Activated T-helper 1 cell treated with anti-CD3 and anti-CD28 coated beads, Interleukin-12 subunit alpha, Interleukin-12 subunit beta, Interleukin-2, Interleukin-4 antibody, amounts not matched to agents 30 ng/mL and 10 ng/mL and 1 ng/mL, durations not matched to agents 14 hours and 24 hours and 36 hours (primary cell): ENCODE measurements at places on chromosomes 1 and 21. TPM values are rescaled to one million over a fixed set of nuclear protein-coding genes. Genes with fewer than 3 reads are reported as not detected.

ADAMTS5 gene
- total RNA-seq: not detected in 2 replicates

TRIM58 gene
- total RNA-seq: 0.32 and 0.36 TPM in 2 replicates

DNA sequence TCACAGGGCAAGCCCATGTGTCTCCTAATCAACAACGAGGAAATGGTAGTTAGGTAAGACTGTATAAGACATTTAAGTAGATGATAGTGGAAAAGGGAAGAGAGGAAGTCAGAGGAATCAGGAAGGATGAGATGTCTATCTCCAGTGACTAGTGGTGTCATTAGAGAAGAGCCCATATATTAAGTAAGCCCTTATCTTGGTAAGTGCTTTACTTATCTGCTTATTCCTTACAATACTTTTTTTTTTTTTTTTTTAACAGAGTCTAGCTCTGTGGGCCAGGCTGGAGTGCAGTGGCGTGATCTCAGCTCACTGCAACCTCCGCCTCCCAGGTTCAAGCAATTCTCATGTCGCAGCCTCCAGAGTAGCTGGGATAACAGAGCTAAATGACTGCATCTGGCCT is 29.5 kb downstream of the RNF11 start:
- no peaks in the 10 kb centered on the region for H3K27me3 ChIP-seq
- no peak for DNase-seq
- peaks cover 41% of the 10 kb centered on the region for H3K4me1 ChIP-seq
- peaks cover 19% of the 10 kb centered on the region for H3K36me3 ChIP-seq
- no peak overlapping the region for H3K4me3 ChIP-seq

DNA sequence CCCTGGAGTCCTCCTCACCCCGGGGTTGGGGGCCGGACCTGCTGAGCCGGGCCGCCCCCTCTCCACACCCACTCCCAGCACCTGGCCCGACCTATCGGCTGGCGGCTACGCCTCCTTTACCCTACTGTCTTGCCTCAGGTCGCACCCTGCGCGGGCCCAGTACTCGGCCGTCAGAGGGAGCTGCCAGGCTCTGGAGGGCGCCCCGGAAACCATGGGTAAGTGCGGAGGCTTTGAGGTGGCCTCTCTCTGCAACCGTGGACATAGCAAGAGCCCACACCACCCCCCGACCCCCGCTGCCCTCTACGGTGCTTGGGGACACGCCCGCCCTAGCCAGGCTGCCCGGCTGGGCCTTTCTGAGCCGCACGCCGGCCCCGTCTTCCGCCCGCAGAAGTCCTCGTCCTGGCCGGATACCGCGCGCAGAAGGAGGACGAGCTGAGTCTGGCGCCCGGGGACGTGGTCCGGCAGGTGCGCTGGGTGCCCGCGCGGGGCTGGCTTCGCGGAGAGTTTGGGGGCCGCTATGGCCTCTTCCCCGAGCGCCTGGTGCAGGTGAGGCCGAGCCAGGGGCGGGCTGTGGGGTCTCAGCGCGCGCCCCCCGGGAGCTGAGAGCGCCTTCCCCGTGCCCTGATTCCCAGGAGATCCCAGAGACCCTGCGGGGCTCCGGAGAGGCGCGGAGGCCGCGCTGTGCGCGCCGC is at the start of gene SH3D21:
Gene SH3D21 (plus strand): TSS at position 159 of the 692 bp plus-strand sequence. CDS start 53 bp downstream, at position 212.
- H3K36me3 ChIP-seq: peaks cover 27% of the 10 kb centered on the region
- DNase-seq: peak; percentile 26
- peak within 1 kb of the TSS; percentile 97 for H3K4me3 ChIP-seq
- H3K27me3 ChIP-seq: no peaks in the 10 kb centered on the region

MAN1C1 gene
- total RNA-seq: 0.83 and 0.98 TPM in 2 replicates

DNA sequence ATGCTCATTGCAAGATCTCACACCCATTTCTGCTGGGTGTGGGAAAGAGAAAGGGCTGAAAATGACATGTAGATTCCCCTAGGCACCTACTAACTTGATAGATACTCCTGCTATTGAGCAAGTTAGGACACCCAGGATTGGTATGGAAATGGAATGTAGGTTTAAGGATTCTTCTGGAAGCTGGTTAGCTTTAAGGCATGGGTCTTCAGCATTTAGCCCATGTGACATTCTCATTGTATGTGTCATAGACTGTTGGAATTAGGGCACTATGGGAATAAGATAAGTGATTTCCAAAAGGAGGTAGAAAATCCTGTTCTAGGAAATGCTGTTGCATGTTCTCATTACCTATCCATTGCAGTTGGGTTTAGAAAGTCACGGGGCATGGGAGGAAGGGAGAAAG is 76.2 kb downstream of the DISC1 start:
- peaks cover 11% of the 10 kb centered on the region for H3K4me1 ChIP-seq
- no peak overlapping the region for H3K4me3 ChIP-seq
- H3K27me3 ChIP-seq: no peaks in the 10 kb centered on the region
- H3K36me3 ChIP-seq: peaks cover 20% of the 10 kb centered on the region
- no peak overlapping the region for H3K27ac ChIP-seq

- no peaks in the 10 kb centered on the region for H3K4me1 ChIP-seq
- peaks cover 3% of the 10 kb centered on the region for H3K27me3 ChIP-seq
- H3K27ac ChIP-seq: no peak overlapping the region
- no peak for DNase-seq
- H3K36me3 ChIP-seq: no peaks in the 10 kb centered on the region
- no peak overlapping the region for H3K4me3 ChIP-seq
These were observed 63.9 kb downstream of the WDR64 start for GRCh38 chr1:241715956-241716355.

DNA sequence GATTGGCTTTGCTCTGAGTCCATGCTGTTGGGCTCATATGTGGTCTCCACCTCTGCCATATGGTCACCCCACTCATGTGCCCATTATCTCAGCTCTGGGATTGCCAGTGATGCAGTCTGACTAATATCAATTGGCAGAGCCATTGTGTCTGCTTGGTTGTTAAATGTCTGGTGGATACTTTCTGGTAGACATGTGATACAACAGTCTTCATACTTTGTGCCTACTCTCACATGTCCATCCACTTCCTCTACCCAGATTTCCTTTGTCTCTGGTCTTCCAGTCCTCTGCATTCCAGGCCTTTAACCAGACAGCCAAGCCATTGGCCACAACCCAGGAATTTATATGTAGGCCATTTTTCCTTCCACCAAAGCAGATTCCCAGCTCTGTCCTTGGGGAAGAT is 30.8 kb upstream of the DIPK1A start:
- H3K36me3 ChIP-seq: peaks cover 6% of the 10 kb centered on the region
- no peak for DNase-seq
- H3K27ac ChIP-seq: peak overlapping the region; percentile 52
- H3K4me3 ChIP-seq: no peak overlapping the region
- H3K27me3 ChIP-seq: peaks cover 2% of the 10 kb centered on the region
- peaks cover 53% of the 10 kb centered on the region for H3K4me1 ChIP-seq

DNA sequence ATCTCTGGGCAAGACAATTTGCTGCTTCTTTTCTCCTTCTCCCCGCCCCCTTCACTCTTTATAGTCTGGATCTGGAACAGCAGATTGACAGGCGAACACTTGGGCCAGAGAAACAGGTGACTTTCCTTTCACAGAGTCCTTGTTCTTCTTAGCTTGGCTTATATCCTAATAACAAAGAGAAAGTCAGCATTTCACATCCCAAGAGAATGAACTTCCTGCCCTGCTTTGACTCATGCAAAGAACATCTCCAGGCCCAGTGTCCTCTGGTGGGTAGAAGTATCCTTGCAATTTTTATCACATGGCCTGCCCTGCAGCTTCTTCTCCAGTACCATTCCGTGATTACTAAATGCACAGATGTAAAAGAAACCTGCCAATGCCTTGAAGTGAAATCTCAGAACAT is 764.4 kb downstream of the ADGRL2 start:
- no peaks in the 10 kb centered on the region for H3K36me3 ChIP-seq
- no peaks in the 10 kb centered on the region for H3K4me1 ChIP-seq
- peaks cover 2% of the 10 kb centered on the region for H3K27me3 ChIP-seq
- H3K27ac ChIP-seq: no peak overlapping the region
- no peak for DNase-seq

DNA sequence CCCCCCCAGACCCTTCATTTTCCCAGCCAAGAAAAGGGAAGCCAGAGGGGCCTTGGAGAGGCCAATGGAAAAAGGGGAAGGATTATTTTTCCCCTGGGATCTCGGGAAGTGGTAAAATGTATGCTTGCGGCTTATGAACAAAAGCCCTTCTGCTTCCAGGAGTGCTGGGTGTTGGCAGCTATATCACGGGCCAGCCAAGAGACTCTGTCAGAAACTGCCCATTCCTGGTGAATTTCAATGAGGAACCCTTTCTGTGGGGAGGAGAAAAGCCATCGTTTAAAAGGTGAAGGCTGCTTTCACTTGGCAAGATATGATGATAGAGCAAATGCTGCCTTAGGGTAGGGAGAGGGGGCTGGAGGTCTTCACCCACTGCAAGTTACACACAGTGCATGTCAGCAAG is 69.7 kb upstream of the ZC3H12A start:
- H3K4me3 ChIP-seq: no peak overlapping the region
- H3K36me3 ChIP-seq: no peaks in the 10 kb centered on the region
- no peak overlapping the region for H3K27ac ChIP-seq
- H3K4me1 ChIP-seq: no peaks in the 10 kb centered on the region

KRTAP13-4 gene
- not detected in 2 replicates for total RNA-seq

- no peak overlapping the region for H3K4me3 ChIP-seq
- H3K4me1 ChIP-seq: no peaks in the 10 kb centered on the region
- no peak for DNase-seq
- no peaks in the 10 kb centered on the region for H3K36me3 ChIP-seq
- peaks cover 8% of the 10 kb centered on the region for H3K27me3 ChIP-seq
These were observed 37.7 kb upstream of the TMEM125 start for GRCh38 chr1:43232074-43232473.

NOL9 gene
- 50.4 and 58.9 TPM in 2 replicates for total RNA-seq

ORC1 gene
- 39.6 and 40.3 TPM in 2 replicates for total RNA-seq

GRCh38 chr1:209780268-209780667 is 4.1 kb downstream of the C1orf74 start:
- peaks cover 74% of the 10 kb centered on the region for H3K4me1 ChIP-seq
- peak overlapping the region; percentile 81 for H3K27ac ChIP-seq
- H3K4me3 ChIP-seq: no peak overlapping the region
- DNase-seq: no peak
- peaks cover 58% of the 10 kb centered on the region for H3K36me3 ChIP-seq
- H3K27me3 ChIP-seq: no peaks in the 10 kb centered on the region

CC2D1B gene
- 40.5 and 42.3 TPM in 2 replicates for total RNA-seq

DNA sequence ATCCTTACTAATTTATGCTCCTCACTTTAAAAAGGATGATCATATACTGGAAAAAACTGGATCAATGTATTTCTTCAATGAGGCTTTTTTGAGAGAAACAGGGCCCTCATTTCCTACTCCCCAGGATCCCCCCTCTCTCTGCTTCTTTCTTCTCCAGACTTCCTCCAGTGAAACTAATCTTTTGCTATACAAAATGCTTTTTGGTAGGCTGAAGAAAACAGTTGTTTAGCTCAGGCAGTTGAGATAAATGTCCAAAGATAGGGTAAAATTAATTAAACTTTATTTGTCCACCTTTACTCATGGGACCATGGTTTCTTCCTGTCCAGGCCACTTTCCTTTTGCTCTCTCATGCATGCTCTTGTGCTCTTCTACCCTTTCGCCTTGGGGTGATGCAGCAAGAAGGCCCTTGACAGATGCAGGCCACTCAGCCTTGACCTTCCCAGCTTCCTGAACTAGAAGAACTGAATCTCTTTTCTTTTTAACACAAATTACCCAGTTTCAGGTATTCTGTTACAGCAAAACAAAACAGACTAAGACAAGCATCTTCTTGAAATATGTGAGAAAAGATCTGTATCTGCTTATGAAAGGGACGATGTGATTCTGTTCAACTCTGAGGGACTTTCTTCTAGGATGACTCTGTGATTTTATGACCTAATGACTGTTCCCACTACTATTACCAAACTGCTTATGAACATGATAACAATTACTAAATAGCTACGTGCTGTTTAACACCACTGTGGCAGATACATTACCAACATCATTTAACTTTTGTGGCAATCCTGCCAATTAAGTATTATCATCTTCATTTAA is 63.7 kb downstream of the NVL start:
- H3K36me3 ChIP-seq: peaks cover 32% of the 10 kb centered on the region
- no peak overlapping the region for H3K4me3 ChIP-seq
- no peaks in the 10 kb centered on the region for H3K27me3 ChIP-seq
- DNase-seq: no peak
- peaks cover 42% of the 10 kb centered on the region for H3K4me1 ChIP-seq
- peak overlapping the region; percentile 69 for H3K27ac ChIP-seq

DNA sequence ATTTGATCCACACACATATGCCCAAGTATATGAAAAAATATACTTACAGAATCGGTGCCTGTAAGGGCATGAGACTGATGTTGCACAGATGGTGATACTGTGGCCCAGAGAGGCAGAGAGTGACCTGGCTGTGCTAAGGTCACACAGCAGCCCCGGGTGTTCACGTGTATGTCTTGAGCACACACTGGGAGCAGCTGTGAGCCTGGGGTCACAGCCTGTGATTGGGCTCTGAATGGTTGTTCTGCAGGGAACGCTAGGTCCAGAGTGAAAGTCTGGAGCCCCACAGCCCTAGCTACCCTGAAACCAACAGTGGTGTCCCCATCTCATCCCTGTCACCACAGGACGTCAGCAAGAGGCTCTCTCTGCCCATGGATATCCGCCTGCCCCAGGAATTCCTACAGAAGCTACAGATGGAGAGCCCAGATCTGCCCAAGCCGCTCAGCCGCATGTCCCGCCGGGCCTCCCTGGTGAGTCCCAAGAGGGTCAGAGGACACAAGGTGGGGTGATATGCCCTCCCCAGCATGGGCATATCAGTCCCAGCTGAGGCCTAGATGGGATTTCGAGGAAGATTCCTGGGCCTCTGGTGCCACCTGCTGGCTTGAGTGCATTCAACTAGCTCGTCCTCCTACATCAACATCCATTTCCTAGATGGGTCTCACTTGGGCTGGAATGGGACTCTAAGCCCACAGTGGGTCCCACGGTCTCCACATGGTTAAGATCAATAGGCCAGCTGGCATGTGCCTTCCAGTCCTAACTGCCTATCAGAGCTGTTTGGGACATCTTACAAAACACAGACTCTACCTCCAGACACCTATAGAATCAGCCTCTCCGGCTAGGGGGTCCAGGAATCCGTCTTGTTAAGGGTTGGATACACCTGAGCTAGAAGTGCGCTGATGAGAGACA is 19.7 kb downstream of the CDK18 start:
- no peak overlapping the region for H3K4me3 ChIP-seq
- H3K27me3 ChIP-seq: peaks cover 3% of the 10 kb centered on the region
- DNase-seq: peak; percentile 45
- H3K27ac ChIP-seq: no peak overlapping the region

DRAM2 gene
- total RNA-seq: 24.0 and 26.6 TPM in 2 replicates

THEMIS2 gene
- 28.7 and 33.5 TPM in 2 replicates for total RNA-seq

COA7 gene
- 37.6 and 39.9 TPM in 2 replicates for total RNA-seq

NTRK1 gene
- 49.1 and 49.8 TPM in 2 replicates for total RNA-seq
